ENCODE measurements at places on chromosomes 4 and X. TPM values are rescaled to one million over a fixed set of nuclear protein-coding genes. Genes with fewer than 3 reads are reported as not detected.

GRCh38 chr4:126271292-126271691, 956.5 kb downstream of the FAT4 start:
- H3K27me3 ChIP-seq = no peaks in the 10 kb centered on the region
- H3K36me3 ChIP-seq = no peaks in the 10 kb centered on the region
- no peak for DNase-seq
- no peak overlapping the region for H3K4me3 ChIP-seq

GRCh38 chr4:106707776-106708463, 328.2 kb downstream of the DKK2 start:
- no peaks in the 10 kb centered on the region for H3K27me3 ChIP-seq
- peak overlapping the region; percentile 47 for H3K27ac ChIP-seq
- no peak for DNase-seq
- H3K4me1 ChIP-seq = no peaks in the 10 kb centered on the region
- no peaks in the 10 kb centered on the region for H3K36me3 ChIP-seq

DNA sequence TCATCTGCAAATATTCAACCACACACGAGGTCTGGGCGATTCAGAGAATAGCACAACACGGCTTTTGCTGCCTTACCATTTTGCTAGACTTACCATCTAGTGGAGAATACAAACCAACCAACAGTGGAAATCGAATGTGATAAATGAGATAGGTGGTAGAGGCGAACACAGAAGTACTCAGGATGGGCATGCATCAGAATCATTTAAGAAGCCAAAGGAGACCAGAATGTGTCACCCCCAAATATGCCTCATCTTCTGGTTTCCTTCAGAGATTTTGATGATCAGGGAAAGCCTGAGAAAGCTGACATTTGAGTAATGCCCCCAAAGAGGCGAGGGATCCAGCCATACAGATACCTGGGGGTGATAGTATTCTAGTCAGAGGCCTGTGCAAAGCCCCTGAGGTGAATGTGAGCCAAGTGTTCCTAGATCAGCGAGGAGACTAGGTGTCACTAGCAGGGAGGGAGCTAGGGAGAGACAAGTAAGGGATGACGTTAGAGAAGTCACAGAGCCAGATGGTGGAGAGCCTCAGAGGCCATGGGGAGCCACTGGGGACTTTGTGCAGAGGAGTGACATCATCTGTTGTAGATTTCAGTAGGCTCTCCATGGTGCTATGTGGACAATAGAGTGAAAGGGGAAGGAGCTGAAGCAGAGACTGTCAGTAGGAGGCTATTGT, 1.7 kb downstream of the MTMR1 start:
- H3K4me3 ChIP-seq = no peak overlapping the region
- peaks cover 13% of the 10 kb centered on the region for H3K4me1 ChIP-seq
- H3K27ac ChIP-seq = peak overlapping the region; percentile 61
- no peaks in the 10 kb centered on the region for H3K36me3 ChIP-seq

DNA sequence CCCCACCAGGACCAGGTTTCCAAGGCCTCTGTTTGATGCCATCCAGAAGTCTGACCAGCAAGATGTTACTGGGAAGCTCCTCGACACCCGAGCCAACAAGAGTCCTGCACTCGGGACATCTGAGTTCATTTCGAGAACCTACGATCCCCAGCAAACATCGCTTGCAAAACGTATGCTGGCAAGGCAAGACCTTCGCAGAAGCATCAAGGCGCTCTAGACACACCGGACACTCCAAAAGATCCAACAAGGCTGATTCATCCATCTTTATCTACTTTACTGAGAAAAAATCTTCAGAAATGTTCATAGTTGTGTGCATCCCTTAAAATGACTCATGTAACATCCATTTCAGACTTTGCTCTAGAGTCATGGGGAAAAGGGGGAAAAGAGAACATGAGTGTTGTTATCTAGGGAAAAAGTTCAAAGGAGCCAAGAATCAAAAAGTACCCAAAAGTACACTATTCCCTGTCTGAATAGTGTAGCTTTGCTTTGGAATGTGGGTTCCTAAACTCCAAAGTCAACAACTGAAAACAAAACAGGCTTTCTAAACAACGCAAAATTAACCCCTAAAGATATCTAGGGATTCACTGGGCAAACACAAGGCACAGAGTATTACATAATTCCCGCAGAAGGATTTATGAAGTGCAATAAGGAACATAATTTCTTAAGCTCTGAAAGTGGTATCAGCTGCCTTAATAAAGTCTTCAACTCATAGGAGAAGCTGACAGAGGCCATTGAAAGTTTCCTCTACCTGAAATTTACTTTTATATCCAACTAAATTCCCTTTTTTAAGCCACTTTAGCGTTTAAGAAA, 1.6 kb downstream of the SH3RF1 start:
- peaks cover 9% of the 10 kb centered on the region for H3K4me1 ChIP-seq
- H3K27me3 ChIP-seq = no peaks in the 10 kb centered on the region
- peak overlapping the region; percentile 85 for H3K4me3 ChIP-seq
- H3K36me3 ChIP-seq = peaks cover 21% of the 10 kb centered on the region

The TENM3 gene
- polyA plus RNA-seq = 10.4 TPM

The CT47B1 gene
- polyA plus RNA-seq = not detected

The FHDC1 gene
- 0.03 TPM for polyA plus RNA-seq

The SULT1E1 gene
- 21.5 TPM for polyA plus RNA-seq

Data from SK-N-SH (cell line).